ENCODE measurements at places on chromosomes 6 and 20.

DNA sequence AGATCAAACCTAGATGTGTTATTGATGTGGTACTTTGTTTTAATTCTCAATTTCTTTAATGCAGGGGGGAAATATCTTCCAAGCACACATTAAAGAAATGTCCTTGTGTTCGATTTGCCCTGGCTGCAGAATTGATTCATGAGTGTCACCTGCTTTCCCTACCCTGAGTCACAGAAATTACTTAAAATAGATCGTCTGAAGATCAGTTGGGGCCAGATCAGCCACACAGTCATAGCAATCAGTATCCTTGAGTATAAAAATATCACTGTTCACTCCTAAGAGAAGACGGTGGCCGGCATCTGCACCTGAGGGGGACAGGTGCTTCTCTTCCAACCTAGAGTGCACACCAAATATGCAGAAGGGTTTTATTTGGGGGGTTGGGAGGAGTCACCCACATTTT, 115.2 kb upstream of the RIN2 start:
- no peak for DNase-seq

DNA sequence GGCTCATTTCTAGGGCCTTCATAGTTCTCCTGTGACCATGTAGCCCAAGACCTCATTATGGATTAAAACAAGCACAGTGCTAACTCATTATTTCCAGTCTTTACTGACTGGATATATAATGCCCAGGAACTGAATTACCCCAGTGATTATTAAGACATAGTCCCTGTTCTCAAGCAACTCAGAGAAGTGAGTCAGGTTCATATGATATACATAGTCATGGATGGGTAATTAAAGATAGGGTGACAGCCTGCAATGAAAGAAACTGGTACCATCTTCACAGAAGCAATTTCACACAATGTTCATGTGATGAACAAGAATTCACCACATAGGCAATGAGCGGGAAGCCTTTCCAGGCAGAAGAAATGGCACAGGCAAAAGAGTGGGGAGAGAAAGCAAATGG, 3.5 kb downstream of the TRIM27 start:
- DNase-seq, result no peak

DNA sequence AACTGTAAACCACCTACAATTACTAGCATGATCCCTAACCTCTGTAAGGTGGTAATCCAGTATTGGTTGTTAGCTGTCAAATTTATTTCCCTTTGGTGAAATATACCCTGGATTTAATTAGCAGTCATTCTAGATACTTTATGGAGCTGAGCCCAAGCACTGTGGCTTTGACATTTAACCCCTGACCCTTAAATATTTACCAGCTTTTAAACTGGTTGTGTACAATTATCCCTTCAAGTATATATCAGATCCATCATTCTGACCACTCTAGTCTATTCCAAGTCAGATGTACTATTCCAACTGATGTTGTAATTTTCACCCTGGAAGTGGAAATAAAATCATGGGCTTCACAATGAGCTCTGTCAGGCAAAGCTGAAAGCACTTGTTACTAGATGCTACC, 229.6 kb downstream of the FOXC1 start:
- no peak for DNase-seq

DNA sequence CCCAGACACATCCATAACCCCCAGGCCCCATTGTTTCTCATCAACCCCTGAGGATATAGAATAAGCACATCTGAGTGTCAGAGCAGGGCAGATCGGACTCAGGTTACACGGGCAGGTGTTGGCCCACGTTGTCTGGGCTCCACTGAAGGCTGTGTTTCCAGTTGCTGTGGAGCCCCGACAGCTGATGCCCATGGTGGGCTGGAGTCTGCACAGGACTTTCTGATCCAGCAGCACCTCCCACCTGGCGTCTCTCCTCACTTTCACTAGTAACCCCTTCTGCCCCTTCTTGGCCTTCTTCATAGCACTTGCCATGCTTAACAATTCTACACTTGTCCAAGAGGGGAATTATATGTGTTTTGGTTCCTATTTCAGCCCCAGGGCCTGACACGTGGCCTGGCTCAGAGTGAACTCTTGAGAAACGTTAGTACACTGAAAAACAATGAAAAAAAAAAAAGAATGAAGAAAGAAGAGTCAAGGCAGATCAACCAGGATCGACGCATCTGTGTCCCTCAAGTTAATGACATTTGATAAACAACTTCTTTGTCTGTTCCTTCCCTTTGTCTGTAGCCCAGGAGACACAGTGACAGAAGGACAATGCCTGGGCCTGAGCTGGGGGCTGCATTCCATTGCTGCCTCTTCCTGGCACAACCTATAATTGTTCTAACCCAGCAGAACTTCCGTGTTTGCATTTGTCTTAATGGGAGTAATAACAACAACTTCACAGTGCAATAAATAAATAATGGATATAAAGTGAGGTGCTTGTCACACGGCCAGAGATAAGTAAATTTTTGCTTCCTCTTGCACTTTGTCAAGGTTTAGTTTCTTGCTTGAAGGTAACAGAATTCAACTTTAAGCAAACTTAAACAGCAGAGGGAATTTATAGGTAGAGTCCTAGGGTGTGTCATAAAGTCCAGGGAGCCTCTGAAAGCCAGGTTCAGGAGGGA, 224.2 kb upstream of the SSTR4 start:
- DNase-seq, result no peak

GRCh38 chr6:55293116-55293515, 34.2 kb upstream of the GFRAL start:
- DNase-seq, result no peak

DNA sequence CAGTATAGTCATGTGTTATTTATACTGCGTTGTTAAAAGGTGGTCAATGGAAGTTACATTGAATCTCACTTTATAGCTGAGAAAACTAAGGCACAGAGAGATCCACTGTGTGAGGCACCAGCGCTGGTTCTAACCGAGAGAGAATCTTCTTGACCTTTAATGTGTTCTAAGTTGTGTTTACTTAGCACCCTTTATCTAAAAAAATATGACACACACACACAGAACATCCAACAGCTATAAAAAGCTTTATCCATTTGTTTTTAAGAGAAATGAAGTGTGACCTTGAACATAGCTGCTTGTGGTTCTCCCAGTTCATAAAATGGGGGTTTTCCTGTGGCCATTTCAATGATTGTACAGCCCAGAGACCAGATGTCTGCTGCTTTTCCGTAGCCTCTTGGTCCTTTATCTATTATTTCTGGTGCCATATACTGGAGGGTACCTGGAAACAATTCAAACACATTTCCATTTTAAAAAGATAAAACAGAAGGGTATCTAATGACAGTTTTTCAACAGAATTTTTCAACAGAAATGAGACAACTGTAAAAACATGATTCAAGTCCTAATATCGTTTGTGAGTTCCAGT, 54.8 kb upstream of the MAP7 start:
- no peak for DNase-seq
